Stimulated activated CD4-positive, alpha-beta T cell treated with anti-CD3 and anti-CD28 coated beads, TNF-alpha, amount 100 ng/mL, for 48 hours (primary cell): ENCODE measurements at places on chromosomes 5 and 9.

GRCh38 chr5:110072651-110073050 lies 382.9 kb downstream of the MAN2A1 start:
- DNase-seq, result no peak

DNA sequence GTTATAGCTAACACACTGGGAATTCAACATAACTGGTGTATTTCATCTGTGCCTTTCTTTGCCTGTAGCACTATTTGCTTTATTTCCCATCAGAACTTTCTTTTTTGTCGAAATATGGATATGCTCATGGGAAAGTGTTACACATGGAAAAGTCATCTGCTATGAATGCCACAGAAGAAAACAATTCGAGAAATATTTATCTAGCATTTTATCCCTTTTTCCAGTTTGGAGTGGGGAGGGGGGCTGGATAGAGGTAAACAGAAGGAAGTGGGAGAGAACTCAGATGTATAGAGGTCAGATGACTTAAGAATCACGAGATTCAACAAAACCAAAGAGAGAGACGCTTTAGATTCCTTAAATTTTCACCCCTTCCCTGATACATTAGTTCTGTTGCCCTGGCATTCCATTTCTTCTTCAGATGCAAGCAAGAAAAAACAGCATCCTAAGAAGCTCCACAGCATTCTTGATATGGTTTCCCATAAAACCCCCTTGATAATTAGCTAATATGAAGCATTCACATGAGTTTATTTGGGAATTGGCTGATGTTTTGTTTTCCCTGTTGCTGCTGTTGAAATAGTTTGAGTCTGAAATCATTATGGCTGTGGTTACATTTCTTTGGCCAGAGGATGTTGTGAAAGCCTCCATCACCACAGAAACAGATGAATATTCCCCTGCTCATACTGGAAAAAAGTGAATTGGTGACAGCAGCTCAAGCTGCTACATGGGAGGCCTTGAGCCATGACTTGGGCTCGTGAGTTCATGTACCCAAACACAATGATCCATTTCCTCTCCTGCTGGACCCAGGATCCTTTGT lies 335.8 kb upstream of the DAB2 start:
- DNase-seq, result no peak

DNA sequence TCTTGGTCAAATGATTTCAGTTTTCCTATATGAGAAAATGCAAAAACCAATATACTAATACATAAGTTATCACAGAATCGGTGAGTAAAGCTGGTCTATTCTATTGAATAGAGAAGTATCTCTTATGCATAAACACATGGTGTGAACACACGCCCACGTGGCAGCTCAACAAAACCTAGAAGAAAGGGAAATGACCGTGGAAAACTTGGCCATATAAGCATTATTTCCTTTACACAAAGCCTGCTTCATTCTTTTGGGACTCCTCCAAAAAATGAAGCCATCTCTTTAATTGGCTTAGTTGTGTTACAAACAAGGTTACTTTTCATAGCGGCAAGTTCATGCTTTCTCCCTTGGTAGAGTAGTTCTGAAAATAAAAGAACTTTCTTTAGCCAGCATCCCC lies 183.2 kb downstream of the TMEM161B start:
- DNase-seq, result no peak

DNA sequence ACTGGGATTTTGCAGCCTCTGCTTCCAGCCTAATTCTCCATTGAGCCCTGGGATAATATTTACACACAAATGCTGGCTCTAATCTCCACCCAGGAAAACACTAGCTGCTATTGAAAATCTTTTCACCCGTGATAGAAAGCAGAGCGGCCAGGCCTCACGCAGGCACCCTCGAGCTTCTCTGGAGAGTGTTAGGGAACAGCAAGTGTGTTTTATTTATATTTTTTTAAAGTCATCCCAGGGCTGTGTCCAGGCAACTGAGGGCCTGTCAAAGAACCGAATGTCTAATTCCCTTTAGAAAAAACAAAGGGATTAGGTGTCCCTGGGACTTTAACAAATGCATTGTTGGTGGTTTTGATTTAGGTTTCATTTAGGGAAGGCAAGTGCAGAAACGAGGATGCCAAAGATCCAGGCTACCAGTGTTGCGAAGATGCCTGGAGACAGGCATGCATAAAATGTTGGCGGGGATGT lies 51.2 kb upstream of the SPRY4 start:
- no peak for DNase-seq

GRCh38 chr9:19208653-19209052 lies 21.8 kb upstream of the DENND4C start:
- no peak for DNase-seq

DNA sequence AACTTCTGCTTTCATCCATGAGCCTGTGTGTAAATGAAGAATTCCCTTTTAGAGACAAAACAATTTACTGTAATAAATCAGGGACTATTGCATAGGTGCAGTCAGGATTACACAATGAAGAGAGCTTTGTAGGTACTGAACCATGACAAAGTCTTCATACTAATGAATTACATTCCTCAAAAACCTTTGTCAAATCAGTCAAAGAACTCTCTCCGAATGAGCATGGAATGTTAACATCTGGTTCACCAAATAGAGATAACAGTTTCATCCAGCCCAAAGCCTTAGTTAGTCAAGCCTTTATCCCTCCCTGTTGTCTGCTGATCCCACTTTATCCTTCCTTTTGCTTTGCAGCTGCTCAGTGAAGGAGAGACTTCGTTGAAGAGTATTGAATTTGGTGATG lies 62.9 kb upstream of the DMRTA1 start:
- DNase-seq, result no peak

DNA sequence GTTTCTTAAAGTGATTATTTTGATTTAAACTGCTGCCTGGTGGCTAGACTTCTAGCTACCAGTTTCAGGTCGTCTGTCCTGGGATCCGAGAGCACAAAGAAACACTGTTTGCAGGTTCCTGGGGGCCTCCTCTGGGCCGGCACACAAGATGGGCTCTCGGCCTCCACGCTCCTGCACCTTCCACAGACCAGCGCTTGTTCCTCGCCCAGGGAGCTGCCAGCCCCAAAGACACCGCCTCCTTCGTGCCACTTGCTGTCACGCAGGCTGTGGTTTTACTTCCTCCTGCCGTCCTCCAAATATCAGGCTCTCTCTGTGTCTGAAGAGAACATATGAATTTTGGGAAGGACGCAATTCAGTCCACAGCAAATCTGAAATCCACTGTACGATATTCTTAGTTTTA lies 105.8 kb downstream of the ROR2 start:
- DNase-seq, result no peak

DNA sequence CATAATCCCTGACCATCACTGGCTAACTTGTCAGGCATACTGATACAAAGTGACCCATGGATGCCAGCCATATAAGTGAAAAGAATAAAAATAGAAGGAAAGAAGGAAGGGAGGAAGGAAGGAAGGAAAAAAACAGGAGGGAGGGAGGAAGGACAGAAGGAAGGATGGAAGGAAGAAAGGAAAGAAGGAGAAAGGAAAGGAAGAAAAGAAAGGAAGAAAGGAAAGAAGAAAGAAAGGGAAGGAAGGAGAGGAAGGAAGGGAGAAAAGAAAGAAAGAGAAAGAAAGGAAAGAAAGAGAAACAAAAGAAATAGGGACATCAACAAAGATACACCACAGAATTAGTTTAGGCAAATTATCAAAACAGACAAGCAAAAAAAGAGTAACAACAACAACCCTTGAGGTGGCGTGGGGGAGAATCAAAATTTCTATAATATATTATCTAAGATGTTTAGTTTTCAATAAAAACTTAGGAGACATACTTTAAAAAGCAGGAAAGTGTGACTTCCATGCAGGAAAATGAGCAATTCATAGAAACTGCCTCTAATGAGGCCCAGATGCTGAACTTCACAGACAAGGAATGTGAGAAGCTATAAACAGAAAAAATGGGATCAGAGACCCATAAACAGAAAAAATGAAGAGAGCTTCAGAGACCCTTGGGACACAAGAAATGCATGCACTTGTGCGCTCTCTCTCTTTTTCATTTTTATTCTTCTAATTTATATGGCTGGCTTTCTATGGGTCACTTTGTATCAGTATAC lies 96.1 kb upstream of the NFIL3 start:
- DNase-seq, result no peak

DNA sequence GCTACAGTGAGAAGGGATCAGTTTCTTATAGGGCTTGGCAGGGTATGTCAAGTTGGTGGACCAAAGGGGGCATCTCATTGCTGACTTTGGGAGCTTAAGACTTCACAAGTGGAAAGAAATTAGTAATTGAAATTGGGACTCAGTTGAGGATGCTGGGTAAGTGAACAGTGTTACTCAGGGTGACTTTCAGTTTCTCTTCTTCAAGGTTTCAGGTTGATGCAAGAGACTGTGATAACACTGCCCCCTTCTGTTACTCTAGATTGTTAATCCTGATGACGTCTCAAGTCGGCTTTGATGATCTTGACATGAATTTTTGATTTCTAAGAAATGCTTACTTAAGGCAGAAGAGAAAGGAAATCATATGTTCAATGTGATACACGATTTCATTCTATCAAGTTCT lies 21.3 kb downstream of the KCTD16 start:
- DNase-seq, result no peak

GRCh38 chr9:37378613-37379004 lies 43.9 kb upstream of the GRHPR start:
- DNase-seq, result no peak

- no peak for DNase-seq
These were observed 129.0 kb upstream of the IRX4 start for GRCh38 chr5:2011481-2012411.

DNA sequence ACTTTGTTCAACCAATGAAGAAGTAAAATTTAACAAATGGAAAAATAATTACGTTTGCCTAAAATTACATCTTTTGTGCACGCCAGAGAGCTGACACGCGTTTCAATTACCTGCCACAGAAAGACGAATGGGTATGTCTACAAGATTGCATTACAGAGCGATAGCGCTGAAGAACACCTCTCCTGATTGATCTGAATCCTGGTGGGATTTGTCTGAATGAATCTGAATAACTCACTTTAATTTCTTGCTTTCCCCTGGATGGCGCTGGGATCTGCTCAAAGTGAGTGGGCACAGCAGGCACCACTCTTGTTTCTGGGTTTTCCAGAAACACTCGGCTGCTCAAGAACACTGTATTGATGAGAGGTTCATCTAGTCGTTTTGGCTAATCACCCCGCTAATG lies 148.8 kb upstream of the TBC1D2 start:
- no peak for DNase-seq

GRCh38 chr5:140926443-140927227 lies 536 bp downstream of the PCDHAC1 start:
- peak; percentile 11 for DNase-seq

DNA sequence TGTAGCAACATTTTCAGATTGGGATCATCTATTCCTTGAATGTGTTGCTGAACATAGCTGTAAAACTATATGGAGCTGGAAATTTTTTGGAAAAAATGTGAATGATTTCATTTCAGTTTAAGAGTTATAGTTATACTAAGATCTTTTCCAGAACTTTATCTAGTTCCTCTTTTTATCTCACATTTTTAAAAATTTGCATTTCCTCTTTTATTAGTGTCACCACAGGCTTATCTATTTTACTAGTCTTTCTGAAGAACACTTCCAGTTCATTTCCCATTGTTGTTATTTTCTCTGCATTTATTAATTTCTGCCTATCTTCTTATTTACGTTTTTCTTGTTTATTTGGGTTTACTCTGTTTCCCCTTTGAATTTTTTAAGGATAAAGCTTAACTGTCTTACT lies 46.0 kb upstream of the FSTL4 start:
- DNase-seq, result no peak
